Tibial nerve (tissue), 4 donors: ENCODE measurements at places on chromosomes 6 and 20. TPM values are rescaled to one million over a fixed set of nuclear protein-coding genes. Genes with fewer than 3 reads are reported as not detected.

PGBD1 gene
- total RNA-seq, result 6.9 TPM

E2F1 gene
- total RNA-seq, result 1.4 TPM

BTNL2 gene
- not detected for total RNA-seq

GRCh38 chr6:146883640-146884531, 285.1 kb downstream of the ADGB start:
- no peak for DNase-seq
- no peaks in the 10 kb centered on the region for H3K4me1 ChIP-seq
- no peaks in the 10 kb centered on the region for H3K27me3 ChIP-seq

C6orf52 gene
- total RNA-seq, result not detected

DNA sequence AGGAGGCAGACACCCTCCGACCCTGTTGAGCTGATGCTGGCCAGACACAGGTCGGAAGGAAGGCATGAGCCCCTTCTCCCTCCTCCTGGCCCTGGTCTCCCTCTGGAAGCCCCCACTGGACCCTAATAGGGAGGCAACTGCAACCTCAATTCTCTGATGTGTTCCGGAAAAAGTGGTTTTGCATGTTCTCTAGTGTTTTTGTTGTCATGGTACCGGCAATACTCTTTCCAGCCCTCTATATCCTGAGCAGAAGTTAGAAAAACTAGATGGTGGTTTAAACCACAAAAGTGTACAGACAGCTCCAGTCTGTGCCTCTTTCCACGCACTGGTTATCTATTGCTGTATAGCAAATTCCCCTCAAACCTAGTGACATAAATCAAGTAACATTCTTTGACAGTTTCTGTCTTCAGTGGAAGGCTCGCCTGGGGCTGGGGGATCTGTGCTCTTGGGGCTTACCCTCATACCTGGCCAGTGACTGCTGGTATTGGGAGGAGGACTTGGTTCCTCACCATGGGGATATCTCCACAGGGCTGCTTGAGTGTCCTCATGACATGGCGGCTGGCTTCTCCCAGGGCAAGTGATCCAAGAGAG, 37.0 kb downstream of the SYTL3 start:
- H3K27me3 ChIP-seq, result no peaks in the 10 kb centered on the region
- H3K36me3 ChIP-seq, result no peaks in the 10 kb centered on the region
- H3K4me1 ChIP-seq, result no peaks in the 10 kb centered on the region
- no peak overlapping the region for H3K4me3 ChIP-seq
- peak overlapping the region; percentile 57 for H3K27ac ChIP-seq

DNA sequence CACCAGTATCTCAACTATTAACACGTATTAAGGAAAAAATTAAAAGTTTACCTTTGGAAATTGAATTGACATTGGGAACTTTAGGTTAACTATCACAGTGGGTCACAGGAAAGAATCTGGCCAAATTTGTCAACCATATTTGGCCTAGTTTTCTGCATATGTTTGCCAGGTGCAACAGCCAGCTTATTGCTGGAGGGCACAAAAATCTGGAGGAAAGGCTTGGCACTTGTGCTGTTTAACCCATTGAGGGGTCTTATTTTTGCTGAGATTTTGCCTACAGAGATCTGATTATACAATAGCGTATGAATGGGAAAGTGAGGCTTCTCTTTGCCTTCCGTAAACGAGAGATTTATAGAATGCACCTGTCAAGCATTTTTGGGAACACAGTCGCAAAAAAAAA, 190.4 kb downstream of the PRL start:
- no peaks in the 10 kb centered on the region for H3K36me3 ChIP-seq
- H3K4me1 ChIP-seq, result no peaks in the 10 kb centered on the region
- no peak overlapping the region for H3K27ac ChIP-seq
- no peak overlapping the region for H3K4me3 ChIP-seq
- no peak for DNase-seq
- H3K27me3 ChIP-seq, result no peaks in the 10 kb centered on the region
